ENCODE measurements at places on chromosomes 1 and 21. TPM values are rescaled to one million over a fixed set of nuclear protein-coding genes. Genes with fewer than 3 reads are reported as not detected.
A peak's percentile ranks its signal among the peaks of the same experiment; 100 is the strongest.

Gene MED8
- total RNA-seq: 23.0 TPM

Gene GPR25
- not detected for total RNA-seq

Gene METTL18
- 8.7 TPM for total RNA-seq

Gene AQP10
- not detected for total RNA-seq

Gene PYHIN1
- not detected for total RNA-seq

Gene NPR1
- total RNA-seq: 8.9 TPM

Gene G0S2
- total RNA-seq: 0.26 TPM

Gene CD2
- not detected for total RNA-seq

Gene TSPAN1
- total RNA-seq: not detected

Gene TRIM46
- 16.5 TPM for total RNA-seq

Gene FLG2
- not detected for total RNA-seq

Gene SH2D5
- 7.2 TPM for total RNA-seq

GRCh38 chr1:176612791-176613190 is 149.8 kb downstream of the PAPPA2 start:
- DNase-seq: no peak
- no peak overlapping the region for H3K27ac ChIP-seq
- no peaks in the 10 kb centered on the region for H3K36me3 ChIP-seq
- no peaks in the 10 kb centered on the region for H3K27me3 ChIP-seq
- no peak overlapping the region for H3K4me3 ChIP-seq
- H3K4me1 ChIP-seq: no peaks in the 10 kb centered on the region

GRCh38 chr1:216905137-216905536 is 181.9 kb upstream of the ESRRG start:
- no peaks in the 10 kb centered on the region for H3K4me1 ChIP-seq
- no peak for DNase-seq

DNA sequence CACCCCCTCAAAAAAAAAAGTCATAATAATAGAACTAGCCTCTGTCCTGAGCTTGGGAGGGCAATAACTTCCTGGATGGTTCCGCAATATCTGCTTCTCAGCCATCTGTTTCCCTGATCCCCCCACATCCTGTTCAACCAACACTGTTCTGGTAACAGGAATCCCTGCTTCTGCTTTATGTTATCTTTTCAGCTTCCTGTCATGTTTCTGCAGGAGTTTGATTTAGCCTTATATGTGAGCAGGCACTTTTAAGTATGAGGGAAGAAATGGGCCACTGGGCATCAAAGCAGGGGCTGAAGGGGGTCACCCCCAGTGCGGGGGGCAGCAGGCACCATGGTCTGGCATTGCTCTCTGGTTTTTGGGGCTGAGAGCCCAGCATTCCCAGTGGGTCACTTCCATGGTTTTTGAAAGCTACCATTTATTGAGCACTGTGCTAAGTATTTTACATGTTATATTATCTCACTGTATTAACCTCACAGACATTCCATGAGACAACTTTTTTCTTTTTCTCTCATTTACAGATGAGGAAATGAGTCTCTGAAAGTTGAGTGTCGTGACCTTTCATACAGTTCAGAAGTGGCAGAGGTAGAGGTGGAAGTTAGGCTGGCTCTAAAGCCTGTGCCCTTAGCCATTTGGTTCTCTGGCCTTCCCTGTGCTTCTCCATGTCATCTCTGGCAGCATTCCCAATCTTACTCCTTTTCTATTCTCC is 61.9 kb downstream of the DNTTIP2 start:
- H3K4me3 ChIP-seq: no peak overlapping the region
- no peak overlapping the region for H3K27ac ChIP-seq
- no peaks in the 10 kb centered on the region for H3K36me3 ChIP-seq
- DNase-seq: no peak

GRCh38 chr1:193190096-193190744 is 3.8 kb upstream of the B3GALT2 start:
- no peak for DNase-seq
- peaks cover 21% of the 10 kb centered on the region for H3K36me3 ChIP-seq
- no peak overlapping the region for H3K27ac ChIP-seq
- H3K4me1 ChIP-seq: no peaks in the 10 kb centered on the region
- H3K4me3 ChIP-seq: no peak overlapping the region
- H3K27me3 ChIP-seq: no peaks in the 10 kb centered on the region

DNA sequence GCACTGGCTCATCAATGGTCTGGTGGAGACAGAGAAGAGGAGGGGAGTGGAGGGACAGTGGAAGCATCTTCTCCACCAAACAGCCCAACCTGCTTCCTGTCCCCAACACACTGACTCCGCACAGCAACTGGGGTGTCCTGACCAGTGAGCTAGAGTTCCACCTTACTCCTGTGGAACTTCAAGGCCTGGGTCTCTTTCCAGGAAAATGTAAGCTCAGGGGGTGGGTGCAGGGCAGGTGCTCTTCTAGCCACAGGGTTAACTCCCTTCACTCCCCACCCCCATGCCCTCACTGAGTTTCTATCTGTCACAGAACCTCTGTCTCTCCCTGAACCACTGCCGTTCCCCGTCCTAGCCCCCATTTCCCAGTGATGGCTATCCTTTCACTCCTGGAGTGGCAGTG is 876 bp downstream of the MOB3C start:
- peak overlapping the region; percentile 89 for H3K4me3 ChIP-seq
- peaks cover 3% of the 10 kb centered on the region for H3K27me3 ChIP-seq
- no peak for DNase-seq
- H3K27ac ChIP-seq: no peak overlapping the region
- no peaks in the 10 kb centered on the region for H3K36me3 ChIP-seq

- no peak overlapping the region for H3K27ac ChIP-seq
- no peaks in the 10 kb centered on the region for H3K27me3 ChIP-seq
- no peak overlapping the region for H3K4me3 ChIP-seq
- H3K36me3 ChIP-seq: no peaks in the 10 kb centered on the region
These were observed 63.4 kb upstream of the RAB3GAP2 start for GRCh38 chr1:220335668-220336067.

GRCh38 chr1:77412820-77413530 is 131.2 kb downstream of the AK5 start:
- H3K4me1 ChIP-seq: peaks cover 2% of the 10 kb centered on the region
- H3K27me3 ChIP-seq: no peaks in the 10 kb centered on the region
- H3K4me3 ChIP-seq: no peak overlapping the region
- peak; percentile 33 for DNase-seq
- H3K36me3 ChIP-seq: peaks cover 2% of the 10 kb centered on the region
- no peak overlapping the region for H3K27ac ChIP-seq

GRCh38 chr1:35288761-35289160 is 20.3 kb downstream of the ZMYM4 start:
- H3K36me3 ChIP-seq: peaks cover 5% of the 10 kb centered on the region
- H3K27ac ChIP-seq: no peak overlapping the region
- H3K4me1 ChIP-seq: no peaks in the 10 kb centered on the region
- no peaks in the 10 kb centered on the region for H3K27me3 ChIP-seq

GRCh38 chr1:46996659-46997281 is 26.7 kb upstream of the CYP4X1 start:
- no peak overlapping the region for H3K27ac ChIP-seq
- H3K4me1 ChIP-seq: no peaks in the 10 kb centered on the region
- no peak for DNase-seq
- no peaks in the 10 kb centered on the region for H3K36me3 ChIP-seq

DNA sequence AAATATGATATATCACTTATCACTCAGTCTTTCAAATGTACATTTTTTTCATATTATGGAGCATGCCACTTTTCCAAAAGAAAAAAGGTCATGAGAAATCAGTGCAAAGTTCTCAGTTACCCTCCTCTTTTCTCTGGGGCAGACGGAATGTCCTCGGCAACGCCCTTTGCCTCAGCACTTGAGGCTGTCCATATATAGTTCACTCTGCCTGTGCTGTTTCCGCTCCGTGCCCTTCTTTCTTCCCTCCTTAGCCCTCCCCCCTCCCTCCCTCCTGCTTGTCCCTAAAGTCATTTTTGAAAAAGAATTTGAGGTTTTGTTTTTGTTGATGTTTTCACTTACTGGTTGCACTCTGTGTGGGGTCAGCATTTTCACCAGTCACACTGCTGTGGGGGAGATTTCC is 5.4 kb downstream of the BARHL2 start:
- H3K27me3 ChIP-seq: peaks cover 95% of the 10 kb centered on the region
- H3K36me3 ChIP-seq: no peaks in the 10 kb centered on the region
- H3K4me3 ChIP-seq: peak overlapping the region; percentile 16
- DNase-seq: no peak
- peaks cover 2% of the 10 kb centered on the region for H3K4me1 ChIP-seq
- H3K27ac ChIP-seq: no peak overlapping the region

GRCh38 chr1:20351911-20352701 is 61.4 kb downstream of the VWA5B1 start:
- no peak for DNase-seq
- no peak overlapping the region for H3K27ac ChIP-seq
- H3K36me3 ChIP-seq: no peaks in the 10 kb centered on the region
- no peaks in the 10 kb centered on the region for H3K27me3 ChIP-seq
- H3K4me1 ChIP-seq: no peaks in the 10 kb centered on the region
- no peak overlapping the region for H3K4me3 ChIP-seq

DNA sequence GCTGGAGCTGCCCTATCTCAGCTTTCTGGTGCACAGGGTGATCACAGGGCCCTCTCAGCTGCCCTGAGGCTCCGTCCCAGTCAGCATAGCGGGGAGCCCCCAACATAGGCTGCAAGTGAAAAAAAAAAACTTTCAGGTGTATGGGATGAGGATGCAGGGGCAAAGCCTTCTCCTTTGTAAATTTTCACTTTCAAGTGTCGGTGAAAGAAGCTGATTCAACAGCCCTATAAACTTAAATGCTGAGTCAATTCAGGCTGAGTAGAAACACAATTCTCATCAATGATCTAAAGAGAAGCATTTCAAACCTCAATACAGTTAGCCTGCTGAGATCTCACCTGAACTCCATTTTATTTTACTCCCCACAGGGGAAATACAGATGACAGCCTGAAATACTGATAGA is 171.2 kb downstream of the SEC16B start:
- peaks cover 14% of the 10 kb centered on the region for H3K4me1 ChIP-seq
- peaks cover 4% of the 10 kb centered on the region for H3K36me3 ChIP-seq
- DNase-seq: no peak
- no peak overlapping the region for H3K4me3 ChIP-seq
- H3K27me3 ChIP-seq: no peaks in the 10 kb centered on the region

GRCh38 chr1:30668024-30668423 is 55.4 kb downstream of the MATN1 start:
- H3K27me3 ChIP-seq: no peaks in the 10 kb centered on the region
- DNase-seq: no peak
- no peak overlapping the region for H3K27ac ChIP-seq
- H3K36me3 ChIP-seq: no peaks in the 10 kb centered on the region
- H3K4me3 ChIP-seq: no peak overlapping the region

DNA sequence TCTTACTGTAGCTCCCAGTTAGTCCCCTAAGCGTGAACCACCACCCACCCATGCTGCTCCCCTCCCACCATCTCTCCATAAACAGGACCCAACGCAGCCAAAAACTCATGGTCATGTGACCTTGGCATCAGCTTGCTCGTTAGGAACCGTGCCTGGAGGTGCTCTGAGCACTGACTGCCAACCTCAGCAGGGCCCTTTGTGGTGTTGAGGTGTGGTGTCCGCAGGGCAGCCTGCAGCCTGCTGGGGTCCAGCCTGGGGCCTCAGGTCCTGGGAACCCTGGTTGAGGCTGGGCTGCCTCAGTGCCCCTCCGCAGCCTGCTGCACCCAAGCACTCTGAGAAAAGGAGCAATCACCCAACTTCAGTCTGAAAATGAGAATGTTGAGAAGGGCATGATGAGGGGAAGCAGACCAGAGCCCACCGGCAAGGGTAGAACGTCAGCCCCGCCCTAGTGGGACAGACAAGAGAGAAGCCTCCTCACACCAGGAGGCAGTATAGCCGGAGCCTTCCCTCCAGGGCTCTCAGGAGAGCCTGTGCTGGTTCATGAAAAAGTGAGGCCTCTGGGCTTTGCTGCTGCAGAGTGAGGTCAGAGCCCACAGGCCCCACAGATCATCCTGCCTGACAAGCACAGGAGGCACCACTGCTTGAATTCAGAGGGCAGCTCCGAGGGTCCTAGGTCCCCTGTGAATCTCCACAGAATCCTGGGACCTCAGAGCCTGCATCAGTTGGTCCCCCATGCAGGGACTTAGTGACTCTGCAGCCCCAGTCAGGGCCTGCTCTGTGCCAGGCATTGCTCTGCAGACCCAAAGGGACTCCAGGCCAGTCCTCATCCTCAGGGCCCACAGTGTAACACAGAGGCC is 4.9 kb upstream of the COL6A2 start:
- H3K27ac ChIP-seq: no peak overlapping the region
- H3K27me3 ChIP-seq: peaks cover 2% of the 10 kb centered on the region
- no peaks in the 10 kb centered on the region for H3K4me1 ChIP-seq
- no peak for DNase-seq

DNA sequence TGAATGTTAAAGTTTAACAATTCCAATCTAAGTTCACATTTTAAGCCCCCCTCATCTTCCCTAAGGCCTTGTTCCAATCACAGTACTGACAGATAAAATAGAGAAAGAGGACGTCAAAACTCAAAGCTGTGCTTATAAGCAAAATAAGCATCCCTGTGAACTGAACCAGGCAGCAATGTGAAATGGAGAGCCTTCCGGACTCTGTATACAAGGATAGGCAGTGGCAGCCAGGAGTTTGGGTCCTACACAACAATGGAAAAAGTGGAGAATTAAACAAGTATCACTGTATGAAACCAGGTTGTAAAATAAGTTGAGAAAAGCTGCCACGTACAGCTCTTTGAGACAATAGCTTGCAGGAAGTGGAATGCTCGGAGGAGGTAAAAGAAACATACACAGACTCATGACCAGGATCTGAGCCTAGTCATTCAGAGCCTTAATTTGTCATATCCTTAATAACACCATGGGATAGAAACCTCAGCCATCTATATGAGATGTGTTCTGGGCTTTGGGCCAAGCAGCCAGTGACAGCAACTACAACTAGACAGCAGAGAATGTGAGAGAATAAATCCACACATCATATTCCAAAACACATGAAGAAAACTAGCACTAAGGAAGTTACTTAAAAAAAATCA is 55.2 kb upstream of the PALMD start:
- no peaks in the 10 kb centered on the region for H3K27me3 ChIP-seq
- no peak overlapping the region for H3K4me3 ChIP-seq
- no peaks in the 10 kb centered on the region for H3K4me1 ChIP-seq
- no peak for DNase-seq
- no peak overlapping the region for H3K27ac ChIP-seq

GRCh38 chr1:22920026-22920733 is 52.5 kb downstream of the LACTBL1 start:
- no peak overlapping the region for H3K4me3 ChIP-seq
- H3K27me3 ChIP-seq: no peaks in the 10 kb centered on the region
- no peaks in the 10 kb centered on the region for H3K4me1 ChIP-seq
- H3K36me3 ChIP-seq: no peaks in the 10 kb centered on the region

- no peaks in the 10 kb centered on the region for H3K27me3 ChIP-seq
- no peak overlapping the region for H3K27ac ChIP-seq
- no peaks in the 10 kb centered on the region for H3K36me3 ChIP-seq
- DNase-seq: no peak
These were observed 15.4 kb upstream of the GPR37L1 start for GRCh38 chr1:202107321-202107761.

DNA sequence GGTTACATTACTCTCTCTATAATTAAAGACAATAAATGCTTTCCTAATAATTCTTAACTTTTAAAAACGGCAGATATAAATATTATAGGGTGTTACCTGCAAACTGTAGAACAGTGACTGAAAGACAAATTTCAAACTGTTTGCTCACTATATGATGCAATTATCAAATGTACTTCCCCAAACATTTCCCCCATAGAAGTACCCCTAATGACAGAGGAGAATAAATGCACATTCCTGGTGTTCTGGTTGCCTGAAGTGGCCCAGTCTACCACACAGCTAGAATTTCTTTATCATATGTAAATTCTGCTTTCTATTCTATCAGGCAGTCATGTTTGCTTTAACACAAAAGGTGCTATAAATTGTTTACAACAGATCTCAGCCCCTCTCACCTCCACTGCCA is 70.4 kb downstream of the VAV3 start:
- no peaks in the 10 kb centered on the region for H3K27me3 ChIP-seq
- H3K4me3 ChIP-seq: no peak overlapping the region
- peaks cover 2% of the 10 kb centered on the region for H3K4me1 ChIP-seq
- peaks cover 6% of the 10 kb centered on the region for H3K36me3 ChIP-seq
